ENCODE measurements at places on chromosomes 2 and 18.

- no peak for DNase-seq
Measured at GRCh38 chr2:172438741-172439508, 11.5 kb downstream of the ITGA6 start.

GRCh38 chr2:35973737-35974132, 381.8 kb upstream of the CRIM1 start:
- no peak for DNase-seq

DNA sequence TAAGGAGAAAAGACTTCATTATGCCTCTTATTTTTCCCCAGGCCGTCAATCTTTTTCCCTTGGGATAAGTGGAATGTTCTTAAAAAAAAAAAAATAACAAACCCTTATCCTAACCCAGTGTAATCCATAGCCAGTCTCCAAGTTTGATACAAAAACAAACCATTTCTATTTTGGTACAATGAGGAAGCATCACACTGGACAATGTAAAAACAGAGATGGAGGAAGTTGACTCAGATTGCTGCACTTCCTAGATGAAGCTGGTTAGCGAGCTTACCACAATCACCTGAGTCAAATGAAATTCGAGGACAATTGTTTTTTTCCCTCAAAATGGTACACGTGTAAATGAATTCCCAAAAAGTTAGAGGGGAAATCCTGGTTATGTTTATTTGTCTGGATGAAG, 259.7 kb downstream of the TCF4 start:
- DNase-seq: peak; percentile 48

- no peak for DNase-seq
Measured at GRCh38 chr2:104758199-104758620, 95.7 kb upstream of the POU3F3 start.

- no peak for DNase-seq
Measured at GRCh38 chr2:152617456-152618192, 99.6 kb downstream of the PRPF40A start.

DNA sequence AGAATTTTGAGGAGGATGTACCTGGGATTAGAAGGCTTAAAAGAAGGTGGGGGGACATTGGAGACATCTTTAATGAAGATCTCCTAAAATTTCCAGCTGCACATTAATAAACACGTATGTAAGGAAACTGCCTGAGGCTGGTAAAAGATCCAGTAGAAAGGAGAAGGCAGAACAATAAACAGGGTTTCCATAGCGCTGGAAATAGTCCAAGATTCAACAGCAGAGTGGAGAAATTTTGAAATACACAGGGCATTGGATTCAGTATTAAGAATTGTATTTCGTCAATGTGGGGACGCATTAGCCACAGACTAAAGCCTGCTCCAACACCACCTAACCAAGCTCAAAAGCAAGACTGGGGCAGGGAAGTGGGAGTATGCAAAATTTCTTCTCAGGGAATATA, 606.9 kb upstream of the NRXN1 start:
- no peak for DNase-seq
